BE2C (cell line): ENCODE measurements at places on chromosomes 1 and 21.
A peak's percentile ranks its signal among the peaks of the same experiment; 100 is the strongest.

GRCh38 chr1:52825868-52826267 lies 16.7 kb upstream of the ZYG11A start:
- no peak for DNase-seq

DNA sequence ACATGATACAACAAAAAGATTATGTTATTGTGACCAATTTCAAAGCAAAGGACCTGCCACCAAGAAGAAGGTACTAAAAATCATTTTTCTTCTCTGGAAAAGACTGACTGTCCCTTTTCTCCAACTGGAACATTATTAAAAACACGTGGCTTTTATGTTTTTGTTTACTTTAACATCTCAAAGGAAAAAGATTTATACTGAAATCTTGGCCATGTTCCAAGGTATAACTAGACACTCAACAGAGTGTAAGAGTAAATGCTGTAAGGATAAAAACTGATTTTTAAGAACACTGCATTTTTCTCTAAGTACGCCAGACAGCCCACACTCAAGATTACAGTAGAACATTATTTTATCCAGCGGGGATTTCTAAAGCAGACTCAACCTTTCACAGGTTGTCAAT lies 62.1 kb downstream of the BRWD1 start:
- no peak for DNase-seq

GRCh38 chr1:230690101-230690500 lies 23.8 kb downstream of the AGT start:
- DNase-seq, result no peak

DNA sequence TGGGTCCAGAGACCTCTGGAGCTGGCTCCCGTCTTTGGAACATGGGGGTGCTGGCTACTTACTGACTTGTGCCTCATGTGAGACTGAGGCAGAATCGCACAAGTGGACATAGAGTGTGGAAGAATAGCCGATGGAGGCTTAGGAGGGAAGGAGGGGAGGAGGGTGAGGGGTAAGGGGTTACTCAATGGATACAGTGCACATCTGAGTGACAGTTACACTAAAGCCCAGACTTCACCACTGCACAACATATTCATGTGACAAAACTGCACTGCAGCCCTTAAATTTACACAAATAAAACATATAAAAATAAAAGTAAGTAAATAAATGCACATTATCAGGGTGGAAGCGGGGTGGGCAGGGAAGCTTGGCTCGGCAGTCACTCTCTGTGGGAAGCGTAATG lies 197.7 kb upstream of the RAB4A start:
- no peak for DNase-seq

GRCh38 chr21:36988536-36988935 lies 18.0 kb upstream of the RIPPLY3 start:
- DNase-seq, result no peak

- no peak for DNase-seq
These were observed 56.7 kb downstream of the UCK2 start for GRCh38 chr1:165884009-165884689.

DNA sequence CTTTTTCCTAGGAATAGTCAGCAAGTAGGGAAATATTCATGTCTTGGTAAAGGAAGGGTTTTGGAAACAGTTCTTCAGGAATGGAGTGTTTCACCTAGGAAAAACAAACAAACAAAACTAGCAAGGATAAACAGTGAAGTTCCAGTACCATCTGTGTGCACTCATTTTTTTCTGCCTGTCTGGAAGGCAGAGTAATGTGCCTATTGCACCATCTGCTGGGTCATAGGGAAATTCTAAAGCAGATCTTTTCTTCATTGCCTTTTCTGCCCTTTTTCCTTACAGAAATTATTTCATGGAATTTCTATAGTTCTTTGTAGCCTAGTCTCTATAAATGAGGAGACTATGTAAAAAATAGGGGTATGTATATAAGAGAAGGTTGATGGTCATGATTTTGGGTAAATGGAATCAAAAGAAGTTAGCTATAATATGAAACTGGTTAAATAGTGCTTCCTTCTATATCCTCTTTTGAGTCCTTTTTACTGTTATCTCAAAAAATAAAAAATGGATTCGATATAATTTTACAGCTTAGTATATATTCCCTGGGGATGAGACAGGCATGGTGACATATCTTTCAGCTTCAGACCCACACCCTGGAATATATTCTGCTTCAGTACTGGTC lies 3.4 kb upstream of the HRNR start:
- no peak for DNase-seq

GRCh38 chr1:245987219-245987545 lies 519.9 kb downstream of the SMYD3 start:
- no peak for DNase-seq

- peak; percentile 32 for DNase-seq
These were observed 403.6 kb upstream of the CHRM3 start for GRCh38 chr1:238982736-238983135.

- DNase-seq, result no peak
These were observed 1757.9 kb downstream of the BRINP3 start for GRCh38 chr1:188719735-188720134.

DNA sequence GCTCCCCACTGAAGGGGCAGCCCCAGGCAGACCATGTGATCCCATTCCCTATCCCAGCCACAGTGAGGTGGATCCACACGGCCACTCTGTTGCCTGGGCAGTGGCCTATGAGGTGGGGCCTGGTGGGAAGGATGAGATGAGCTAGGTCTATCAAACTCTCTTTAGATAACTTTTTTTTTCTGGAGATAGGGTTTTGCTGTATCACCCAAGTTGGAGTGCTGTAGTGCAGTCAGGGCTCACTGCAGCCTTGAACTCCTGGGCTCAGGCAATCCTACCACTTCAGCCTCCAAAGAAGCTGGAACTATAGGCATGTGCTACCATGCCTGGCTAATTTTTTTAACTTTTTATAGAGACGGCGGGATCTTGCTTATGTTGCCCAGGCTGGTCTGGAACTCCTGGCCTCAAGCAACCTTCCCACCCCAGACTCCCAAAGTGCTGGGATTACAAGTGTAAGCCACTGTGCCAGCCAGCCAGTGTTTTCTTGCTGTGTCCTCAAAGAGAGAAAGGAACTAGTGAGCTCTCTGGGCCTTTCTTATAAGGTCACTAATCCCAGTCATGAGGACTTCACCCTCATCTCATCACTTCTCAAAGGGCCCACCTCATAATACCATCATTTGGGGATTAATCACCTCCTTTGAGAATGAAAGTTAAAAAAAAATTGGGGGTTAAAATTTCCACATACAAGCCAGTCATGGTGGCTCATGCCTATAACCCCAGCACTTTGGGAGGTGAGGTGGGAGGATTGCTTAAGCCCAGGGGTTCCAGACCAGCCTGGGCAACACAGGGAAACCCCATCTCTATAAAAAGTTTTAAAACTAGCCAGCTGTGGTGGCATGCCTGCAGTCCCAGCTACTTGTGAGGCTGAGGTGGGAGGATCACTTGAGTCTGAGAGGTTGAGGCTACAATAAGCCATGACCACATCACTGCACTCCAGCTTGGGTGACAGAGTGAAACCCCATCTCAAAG lies 36.6 kb downstream of the H3-3A start:
- no peak for DNase-seq

DNA sequence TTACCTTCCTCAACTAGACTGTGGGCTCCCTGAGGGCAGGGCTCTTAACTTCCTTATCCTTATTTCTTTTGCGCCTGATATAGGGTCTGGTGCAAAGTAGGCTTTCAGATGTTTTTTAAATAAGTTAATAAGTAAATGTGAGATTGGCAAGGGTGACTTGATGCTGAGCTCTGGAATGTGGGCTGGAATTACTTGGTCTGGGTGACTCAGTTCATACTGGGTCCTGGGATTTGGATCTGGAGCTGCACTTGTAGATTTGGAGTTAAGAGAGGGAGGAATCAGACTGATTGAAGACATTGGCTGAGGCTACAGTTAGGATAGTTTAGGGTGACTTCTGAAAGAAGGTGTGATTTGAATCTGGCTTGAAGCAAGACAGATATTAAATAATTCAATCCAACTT lies 190.9 kb downstream of the GIPC2 start:
- DNase-seq, result no peak

DNA sequence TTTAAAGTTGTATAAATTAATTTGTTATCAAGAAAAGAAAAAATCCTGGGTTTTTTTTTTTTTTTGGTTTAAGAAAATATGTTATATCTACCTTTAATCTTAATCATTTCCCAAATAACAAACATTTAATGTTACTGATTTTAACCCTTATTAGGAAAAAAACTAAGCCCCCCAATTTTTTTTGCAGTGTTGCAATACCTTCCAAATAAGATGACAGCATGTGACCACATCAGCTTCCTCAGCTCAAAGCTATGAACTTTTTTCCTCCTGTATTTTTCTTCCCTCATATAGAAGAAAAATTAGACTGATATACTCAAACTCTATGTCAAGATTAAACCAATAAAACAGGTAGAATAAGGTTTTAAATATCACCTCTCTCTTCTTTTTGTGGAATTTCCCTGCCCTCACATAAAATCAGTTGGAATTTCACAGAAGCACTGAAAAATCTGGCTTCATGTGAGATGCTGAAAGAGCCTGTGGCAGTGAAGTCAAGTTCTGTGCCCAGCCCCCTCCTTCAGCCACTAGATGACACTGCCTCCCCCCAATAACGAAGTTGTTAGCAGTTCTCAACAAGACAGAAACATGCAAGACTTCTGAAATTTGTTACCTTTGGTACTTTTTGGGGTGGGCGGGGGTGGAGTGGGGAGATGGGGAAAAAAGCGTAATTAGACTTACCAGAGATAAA lies 9.6 kb upstream of the SMYD2 start:
- DNase-seq, result no peak

GRCh38 chr1:241156231-241156965 lies 200.6 kb downstream of the RGS7 start:
- no peak for DNase-seq

DNA sequence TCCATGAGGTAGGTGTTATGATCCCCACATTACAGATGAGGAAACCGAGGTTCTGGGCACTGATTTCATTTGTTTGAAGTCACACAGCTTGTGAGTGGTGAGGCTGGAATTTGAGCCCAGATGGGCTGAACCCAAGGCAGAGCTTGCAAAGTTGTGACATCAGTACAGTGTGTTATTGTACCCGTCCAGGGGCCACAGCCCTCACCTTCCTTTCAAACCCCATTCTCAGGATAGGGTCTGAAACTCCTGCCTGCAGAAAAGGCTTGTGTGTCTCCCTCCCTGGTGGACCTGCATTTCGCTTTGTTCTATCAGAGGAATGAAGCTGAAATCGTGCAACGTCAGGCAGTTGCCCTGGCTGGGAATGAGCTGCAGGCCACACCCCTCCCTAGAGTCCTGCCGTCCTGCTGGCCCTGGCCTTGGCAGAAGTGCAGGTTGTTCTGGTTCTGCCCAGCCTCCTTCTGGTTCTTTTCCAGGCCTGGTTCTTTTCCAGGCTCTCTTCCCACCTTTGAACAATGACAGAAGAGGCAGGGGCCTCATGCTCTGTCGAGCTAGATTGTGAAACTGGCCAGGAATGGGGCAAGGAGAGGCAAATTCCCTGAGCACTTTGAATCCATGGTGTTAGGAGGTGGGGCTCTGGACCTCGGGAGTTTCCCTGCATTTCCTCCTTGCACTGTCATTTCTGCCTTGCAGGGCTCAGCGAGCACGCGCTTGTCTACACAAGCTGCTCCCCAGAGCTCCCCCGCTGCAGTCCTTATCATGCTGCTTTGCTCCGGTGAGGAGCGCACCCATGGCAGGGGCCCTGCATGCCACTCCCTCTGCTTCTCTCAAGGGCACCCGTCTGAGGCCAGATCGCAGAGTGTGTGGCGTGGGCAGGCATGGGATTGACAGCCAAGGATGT lies 8.2 kb upstream of the MYOM3 start:
- no peak for DNase-seq

DNA sequence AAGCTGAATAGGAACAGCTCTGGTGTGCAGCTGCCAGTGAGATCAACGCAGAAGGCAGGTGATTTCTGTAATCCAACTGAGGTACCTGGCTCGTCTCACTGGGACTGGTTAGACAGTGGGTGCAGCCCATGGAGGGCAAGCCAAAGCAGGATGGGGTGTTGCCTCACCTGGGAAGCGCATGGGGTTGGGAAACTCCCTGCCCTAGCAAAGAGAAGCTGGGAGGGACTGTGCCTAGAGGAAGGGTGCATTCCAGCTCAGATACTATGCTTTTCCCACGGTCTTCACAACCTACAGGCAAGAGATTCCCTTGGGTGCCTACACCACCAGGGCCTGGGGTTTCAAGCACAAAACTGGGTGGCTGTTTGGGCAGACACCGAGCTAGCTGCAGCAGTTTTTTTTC lies 183.2 kb downstream of the DNM3 start:
- no peak for DNase-seq

DNA sequence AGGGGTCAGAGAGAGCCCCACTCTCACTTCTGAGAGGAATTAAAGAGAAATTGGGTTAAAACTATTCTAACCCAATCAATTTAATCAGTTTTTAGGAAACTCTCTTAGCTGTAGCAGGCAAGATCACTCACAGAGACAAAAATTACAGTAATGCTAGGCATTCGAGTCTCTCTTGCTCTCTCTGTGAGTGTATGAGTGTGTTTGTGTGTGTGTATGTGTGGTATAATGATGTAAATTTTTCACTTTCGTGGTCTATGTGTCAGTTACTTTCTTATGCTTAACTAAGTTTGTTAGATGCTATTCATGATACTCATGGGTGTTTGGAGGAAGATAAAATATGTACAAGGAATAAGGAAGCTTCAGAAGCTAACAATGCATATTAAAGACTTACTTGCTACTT lies 131.3 kb downstream of the FASLG start:
- no peak for DNase-seq

DNA sequence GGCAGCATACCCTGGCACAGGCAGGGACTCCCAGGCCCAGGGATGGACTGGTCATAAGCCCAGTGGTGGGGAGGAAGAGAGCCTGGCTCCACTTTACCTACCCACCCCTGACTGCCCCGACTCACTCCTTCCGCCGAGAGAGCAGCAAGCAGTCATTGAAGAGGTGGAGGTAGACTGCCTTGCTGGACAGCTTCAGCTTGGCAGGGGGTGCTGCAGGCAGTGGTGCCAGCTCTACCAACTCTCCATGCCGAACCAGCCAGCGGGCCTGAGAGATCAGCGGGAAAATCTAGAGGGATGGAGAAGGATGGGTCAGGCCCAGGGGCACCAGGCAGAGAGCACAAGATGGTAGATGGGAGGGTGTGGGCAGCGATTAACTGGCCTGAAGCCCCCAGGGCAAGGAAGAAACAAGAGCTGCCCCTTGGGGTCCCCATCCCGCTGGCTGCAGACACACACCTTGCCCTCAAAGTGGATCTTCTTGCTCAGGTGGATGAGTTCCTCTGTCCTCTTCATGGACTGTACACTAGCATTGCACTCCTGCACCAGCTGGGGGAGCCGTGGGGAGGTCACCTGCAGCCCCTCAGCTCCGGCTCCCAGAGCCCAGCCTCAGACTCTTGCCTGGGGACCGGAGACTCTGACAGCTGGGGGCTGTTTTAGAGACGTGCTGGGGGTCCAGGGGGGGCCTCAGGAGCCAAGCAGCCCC lies 7.7 kb downstream of the ARHGEF19 start:
- DNase-seq, result peak; percentile 58

GRCh38 chr1:25701030-25701785 lies 84.6 kb downstream of the MAN1C1 start:
- DNase-seq, result no peak
